ENCODE measurements at places on chromosomes 16 and 17.
A peak's percentile ranks its signal among the peaks of the same experiment; 100 is the strongest.

GRCh38 chr16:85844786-85845185 is 45.3 kb downstream of the COX4I1 start:
- no peak for DNase-seq

DNA sequence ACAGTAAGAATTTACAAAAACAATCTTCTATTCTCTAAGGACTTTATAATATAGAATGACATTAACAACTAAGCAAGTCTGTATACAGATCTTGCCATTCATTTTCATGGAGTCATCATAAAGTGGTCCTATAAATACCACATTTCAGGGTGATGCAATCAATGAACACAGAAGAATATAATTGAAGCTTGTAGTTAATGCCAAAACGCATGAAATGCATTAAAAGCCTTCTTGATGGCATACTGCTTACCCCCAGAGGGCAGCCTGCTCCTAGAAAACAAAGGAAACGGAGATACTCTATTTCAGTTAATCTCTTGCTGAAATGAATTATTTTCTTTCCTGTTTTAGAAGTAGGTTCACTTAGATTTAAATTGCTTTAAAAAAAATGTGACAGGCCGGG is 45.2 kb upstream of the STAC2 start:
- DNase-seq, result no peak

GRCh38 chr17:57811638-57812280 is 38.1 kb downstream of the MRPS23 start:
- no peak for DNase-seq

- DNase-seq, result no peak
Measured at GRCh38 chr17:19369846-19370492, 7.4 kb upstream of the B9D1 start.

GRCh38 chr17:28173031-28173561 is 130.6 kb downstream of the NLK start:
- no peak for DNase-seq

- no peak for DNase-seq
Measured at GRCh38 chr17:15510361-15510760, 42.9 kb upstream of the CDRT4 start.

GRCh38 chr16:57341441-57342303 is 16.9 kb upstream of the CCL22 start:
- no peak for DNase-seq

- DNase-seq, result no peak
Measured at GRCh38 chr17:38453951-38454421, 25.7 kb downstream of the ARHGAP23 start.

- no peak for DNase-seq
Measured at GRCh38 chr16:19833581-19833980, 51.1 kb downstream of the GPRC5B start.

DNA sequence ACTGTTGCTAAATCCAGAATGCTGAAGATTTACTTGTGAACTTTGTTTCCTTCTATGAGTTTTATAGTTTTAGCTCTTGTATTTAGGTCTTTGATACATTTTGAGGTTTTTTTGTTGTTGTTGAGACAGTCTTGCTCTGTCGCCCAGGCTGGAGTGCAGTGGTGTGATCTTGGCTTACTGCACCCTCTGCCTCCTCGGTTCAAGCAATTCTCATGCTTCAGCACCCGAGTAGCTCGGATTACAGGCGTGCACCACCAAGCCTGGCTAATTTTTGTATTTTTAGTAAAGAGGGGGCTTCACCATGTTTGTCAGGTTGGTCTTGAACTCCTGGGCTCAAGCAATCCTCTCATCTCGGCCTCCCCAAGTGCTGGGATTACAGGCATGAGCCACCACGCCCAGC is 14.4 kb downstream of the TENT4B start:
- no peak for DNase-seq

DNA sequence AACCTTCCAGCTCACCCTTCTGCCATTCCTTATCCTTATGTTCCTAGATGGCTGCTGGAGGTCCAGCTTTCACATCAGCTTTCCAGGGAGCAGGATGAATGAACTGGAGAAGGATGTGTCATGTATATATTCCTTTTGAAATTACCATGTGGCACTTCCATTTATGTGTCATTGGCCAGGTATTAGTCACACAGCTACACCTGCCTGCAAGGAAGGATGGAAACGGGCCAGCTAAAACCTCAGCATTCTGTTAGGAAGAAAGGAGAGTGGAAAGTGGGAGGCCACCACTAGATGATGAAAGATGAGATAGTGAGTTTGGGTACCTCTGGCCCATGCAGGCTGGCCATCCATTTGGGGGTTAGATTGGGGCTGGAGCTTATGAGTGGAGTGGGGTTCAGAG is 67.5 kb downstream of the KSR1 start:
- no peak for DNase-seq

GRCh38 chr16:68707340-68708152 is 29.5 kb upstream of the CDH1 start:
- DNase-seq, result no peak

- peak; percentile 2 for DNase-seq
Measured at GRCh38 chr16:24538756-24539294, 541 bp upstream of the RBBP6 start.

DNA sequence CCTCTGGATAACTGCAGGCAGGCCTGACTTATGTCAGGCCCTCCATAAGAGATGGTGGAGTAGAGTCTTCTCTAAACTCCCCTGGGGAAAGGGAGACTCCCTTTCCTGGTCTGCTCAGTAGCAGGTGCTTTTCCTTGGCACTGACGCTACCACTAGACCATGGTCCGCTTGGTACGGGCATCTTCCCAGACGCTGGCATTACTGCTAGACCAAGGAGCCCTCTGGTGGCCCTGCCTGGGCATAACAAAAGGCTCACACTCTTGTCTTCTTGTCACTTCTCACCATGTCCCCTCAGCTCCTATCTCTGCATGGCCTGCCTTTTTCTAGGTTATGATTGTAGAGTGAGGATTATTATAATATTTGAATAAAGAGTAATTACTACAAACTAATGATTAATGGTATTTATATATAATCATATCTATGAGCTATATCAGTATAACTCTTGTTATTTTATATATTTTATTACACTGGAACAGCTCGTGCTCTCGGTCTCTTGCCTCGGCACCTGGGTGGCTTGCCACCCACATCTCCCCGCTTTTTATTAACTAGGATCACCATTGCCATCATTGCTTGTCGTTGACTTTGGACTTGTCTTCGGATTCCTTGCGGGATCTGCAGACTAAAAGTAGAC is 59.8 kb upstream of the ARL4D start:
- DNase-seq, result peak; percentile 36

DNA sequence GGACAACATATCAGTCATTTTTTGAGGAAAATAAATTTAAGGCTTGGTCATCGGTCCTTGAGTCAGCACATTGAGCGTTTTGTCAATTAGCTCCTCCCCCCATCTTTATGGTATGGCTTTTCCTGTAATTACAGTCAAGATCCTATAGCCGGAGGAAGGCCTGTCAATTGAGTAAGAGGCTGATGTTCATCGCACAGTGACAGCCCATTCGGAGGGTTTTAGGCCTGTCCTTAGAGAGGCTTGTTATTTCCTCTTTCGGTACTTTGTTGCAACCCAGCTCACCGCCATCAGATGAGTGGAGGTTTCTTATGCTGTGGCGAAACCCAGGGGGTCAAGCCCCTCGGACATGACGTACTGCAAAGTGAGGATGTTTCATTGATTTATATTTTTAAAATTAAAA is 395.2 kb downstream of the WWOX start:
- no peak for DNase-seq

DNA sequence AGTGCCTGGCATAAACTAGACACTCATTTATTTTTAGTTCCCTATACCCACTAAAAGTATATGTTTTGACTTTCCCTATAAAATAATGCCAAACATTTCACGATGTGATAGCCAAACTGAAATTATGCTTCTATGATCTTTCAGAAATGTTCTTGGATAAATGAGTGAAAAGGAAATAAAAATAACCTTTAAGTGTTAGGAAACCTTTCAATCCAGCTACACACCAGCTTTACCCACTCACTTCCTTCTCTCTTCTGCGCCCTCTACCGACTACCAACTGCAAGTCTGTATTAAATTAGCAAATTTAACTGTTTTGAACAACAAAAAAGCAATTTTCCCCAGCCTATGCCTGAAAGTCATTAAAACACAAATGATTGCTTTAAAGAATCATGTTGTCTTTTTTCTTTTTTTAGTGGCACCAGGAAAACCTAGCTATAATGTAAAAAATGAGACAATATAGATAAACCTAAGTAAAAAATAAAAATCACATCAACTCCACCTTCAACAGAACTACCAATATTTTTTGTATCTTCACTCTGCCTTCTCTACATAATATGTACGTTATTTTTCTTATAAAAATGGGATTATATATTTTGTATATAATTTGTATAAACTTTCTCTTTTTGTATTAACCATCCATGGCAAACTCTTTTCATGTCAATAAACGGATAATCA is 13.2 kb upstream of the TMEM100 start:
- no peak for DNase-seq

GRCh38 chr16:79360267-79360666 is 240.3 kb downstream of the MAF start:
- DNase-seq, result no peak

DNA sequence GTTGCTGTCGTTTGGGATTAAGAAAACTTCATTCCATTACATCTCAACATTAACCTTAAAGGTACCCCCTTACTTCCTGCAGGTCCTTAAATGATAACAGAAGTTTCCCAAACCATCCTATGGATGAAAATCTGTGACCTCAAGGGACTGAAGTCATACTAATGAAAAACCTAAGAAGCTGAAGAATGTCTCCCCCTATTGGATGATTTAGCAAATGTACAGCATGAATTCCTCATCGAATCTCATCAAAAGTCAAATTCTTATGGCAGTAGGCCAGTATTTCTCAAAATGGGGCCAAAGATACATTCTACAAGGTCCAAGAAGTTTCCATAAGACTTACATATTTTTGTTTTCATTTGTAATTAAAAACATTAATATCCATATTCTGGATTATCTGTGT is 13.5 kb downstream of the SCO1 start:
- no peak for DNase-seq

- DNase-seq, result no peak
Measured at GRCh38 chr17:50070908-50071680, 15.2 kb downstream of the ITGA3 start.

DNA sequence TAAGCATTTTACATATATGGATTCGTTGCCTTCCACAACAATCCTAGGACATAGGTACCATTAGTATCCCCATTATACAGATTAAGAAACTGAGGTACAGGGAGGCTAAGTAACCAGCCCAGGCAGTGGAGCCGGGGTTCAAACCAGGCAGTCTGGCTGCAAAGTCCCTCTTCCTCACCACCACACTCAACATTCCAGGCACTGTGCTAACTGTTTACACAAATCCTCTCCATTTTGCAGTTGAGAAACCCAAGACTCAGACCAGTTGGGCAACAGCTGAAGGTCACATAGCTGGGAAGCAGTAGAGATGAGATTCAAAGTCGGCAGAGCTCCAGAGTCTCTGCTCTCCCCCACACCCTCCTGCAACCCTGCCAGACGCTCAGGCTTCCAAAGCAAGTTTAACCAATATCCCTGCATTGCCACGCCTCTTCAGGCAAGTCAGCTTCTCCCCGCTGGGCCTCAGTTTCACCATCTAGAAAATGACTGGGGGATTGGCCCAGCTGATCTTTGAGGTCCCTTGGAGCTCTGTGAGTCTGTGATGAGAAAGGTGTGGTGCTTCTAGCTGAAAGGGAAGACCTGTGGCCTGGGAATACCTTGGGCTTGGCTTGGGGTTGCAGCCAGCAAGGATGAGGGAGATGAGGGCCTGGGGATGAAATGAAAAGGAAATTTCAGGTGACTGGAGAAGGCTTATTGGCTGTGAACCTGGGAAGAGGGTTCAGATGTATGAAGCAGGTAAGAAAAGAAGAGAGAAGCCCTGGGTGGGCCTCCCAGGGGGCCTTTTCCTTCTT is 14.0 kb downstream of the CCR7 start:
- no peak for DNase-seq

DNA sequence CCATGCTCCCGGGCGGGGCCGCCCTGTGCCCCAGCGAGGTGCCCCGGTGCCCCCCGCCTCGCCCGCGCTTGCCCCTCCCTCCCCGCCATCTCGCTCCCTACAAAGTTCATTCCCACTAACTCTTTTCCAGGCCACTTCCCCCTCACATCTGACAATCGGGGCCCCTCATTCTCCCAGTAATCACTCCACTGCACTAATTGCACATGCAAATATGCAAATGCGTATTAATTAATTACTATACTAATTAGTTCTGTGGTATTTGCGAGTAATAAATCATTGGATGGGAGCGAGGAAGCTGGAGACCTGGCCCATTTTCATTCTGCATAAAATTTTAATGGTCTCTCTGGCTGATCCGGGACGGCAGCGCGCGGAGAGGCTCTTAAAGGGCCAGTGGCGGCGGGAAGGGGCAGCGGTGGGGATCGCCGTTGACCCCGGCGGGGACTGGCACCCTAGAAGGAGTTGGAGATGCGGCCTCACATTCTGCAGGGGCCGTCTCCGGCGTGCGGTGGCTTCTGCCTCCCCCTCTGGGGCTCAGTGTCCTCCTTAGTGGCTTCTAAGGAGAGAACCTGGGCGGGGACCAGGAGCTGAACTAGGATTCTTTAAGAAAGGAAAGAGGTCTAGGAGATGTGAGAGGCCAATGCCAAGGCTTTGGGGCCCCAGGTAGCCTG is 8.4 kb upstream of the PPP1R1B start:
- DNase-seq, result no peak

- no peak for DNase-seq
Measured at GRCh38 chr17:57638284-57638683, 106.8 kb downstream of the CCDC182 start.

GRCh38 chr17:42781639-42782165 is 1.3 kb downstream of the WNK4 start:
- DNase-seq, result no peak

DNA sequence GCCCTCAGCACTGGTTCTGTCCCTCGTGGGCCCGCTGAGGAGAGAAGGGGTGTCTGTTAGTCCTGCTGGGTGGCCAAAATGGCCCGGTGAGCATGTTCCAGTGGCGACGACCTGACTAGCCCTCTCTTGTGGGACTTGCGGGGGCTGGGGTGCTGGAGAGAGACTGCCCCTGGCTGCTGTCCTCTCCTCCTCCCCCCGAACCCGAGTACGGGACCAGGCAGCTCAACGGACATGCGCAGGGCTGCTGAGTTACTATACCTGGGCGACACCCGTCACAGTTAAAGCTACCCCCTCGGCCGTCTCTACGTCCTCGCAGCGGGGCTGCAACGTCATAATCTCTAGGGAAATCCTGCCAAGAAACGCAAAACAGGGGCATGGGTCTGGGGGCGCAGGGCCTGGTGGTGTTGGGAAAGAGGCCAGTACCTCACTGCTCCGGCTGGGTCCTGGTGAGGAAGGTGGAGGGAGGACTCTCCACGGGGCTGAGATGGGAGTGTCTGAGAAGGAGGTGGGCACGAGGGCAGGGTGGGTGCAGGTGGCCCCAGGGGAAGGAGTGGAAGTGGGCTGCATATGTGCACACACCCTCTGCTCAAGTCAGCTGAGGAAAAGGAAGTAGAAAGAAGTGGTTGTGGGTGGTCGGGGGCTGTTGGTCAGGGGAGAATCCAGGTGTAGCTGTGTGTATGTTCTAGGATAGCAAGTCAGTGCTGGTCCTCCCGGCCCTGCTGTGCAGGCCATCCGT is 13.4 kb downstream of the FLOT2 start:
- no peak for DNase-seq

Data from effector CD4-positive, alpha-beta T cell (primary cell).